ENCODE measurements at places on chromosomes 2 and 18.
A peak's percentile ranks its signal among the peaks of the same experiment; 100 is the strongest.

DNA sequence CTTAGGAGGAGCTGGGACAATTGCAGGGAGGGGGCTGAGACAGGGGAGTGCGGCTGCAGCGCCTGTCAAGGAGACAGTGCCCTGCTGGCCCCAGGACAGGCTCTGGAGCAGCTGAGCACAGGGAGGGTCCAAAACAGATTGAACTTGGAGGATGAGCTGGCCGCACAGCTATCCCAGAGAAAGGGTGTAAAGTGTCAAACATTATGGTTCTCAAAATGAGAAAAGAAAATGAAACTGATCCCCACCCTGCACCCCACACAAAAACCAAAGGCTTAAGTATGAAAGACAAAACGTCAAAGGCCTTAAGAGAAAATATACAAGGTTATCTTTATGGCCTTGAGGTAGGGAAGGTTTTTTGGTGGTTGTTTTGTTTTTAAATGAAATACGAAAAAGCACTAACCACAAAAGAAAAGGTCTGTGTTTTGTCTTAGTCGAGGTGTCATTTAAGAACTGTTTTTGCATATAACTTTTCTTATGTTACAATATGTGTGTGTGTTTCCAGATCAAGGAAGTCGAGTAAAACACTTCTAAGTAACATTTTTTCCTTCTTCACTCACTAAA lies 111.8 kb downstream of the HDAC4 start:
- no peak for DNase-seq

- no peak for DNase-seq
These were observed 159.3 kb upstream of the SALL3 start for GRCh38 chr18:78820161-78820834.

DNA sequence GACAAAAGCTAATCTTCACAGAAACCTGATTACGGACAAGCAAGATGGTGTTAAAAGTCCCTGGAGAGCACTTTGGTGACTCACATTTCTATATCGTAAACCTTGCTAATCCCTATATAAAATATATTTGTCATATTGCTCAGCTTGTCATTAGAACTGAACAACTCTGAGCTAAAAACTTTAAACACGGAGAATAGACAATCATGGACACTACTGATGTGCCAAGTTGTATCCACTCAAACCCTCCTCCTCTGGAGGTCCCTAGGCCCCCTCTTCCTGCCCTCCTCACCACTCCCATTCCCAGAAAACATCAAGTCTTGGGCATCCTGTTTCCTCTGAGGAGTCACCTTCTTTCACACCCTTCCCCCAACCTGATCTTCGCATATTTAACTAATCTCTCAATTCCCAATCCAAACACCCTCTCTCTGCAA lies 138.7 kb upstream of the PID1 start:
- DNase-seq = peak; percentile 63

DNA sequence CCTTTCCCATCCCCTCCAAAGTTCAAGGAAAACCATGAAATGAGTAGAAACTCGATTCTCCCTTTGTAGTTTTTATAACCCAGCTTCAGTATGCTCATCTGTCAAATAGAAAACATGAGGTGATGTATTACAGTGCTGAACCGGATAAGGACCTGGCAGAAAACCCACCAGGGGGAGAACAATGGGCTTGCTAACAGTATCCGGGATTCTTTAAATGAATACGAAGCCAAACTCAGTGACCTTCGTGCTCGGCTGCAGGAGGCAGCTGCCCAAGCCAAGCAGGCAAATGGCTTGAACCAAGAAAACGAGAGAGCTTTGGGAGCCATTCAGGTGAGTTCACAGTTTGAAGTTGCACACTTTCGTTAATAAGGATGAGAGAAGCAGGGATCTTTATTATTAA lies 113.6 kb upstream of the TTC39C start:
- no peak for DNase-seq

- DNase-seq = no peak
These were observed 74.2 kb upstream of the CELF4 start for GRCh38 chr18:37639846-37640245.

- peak; percentile 38 for DNase-seq
These were observed 2.4 kb downstream of the SPRED2 start for GRCh38 chr2:65429786-65430602.

DNA sequence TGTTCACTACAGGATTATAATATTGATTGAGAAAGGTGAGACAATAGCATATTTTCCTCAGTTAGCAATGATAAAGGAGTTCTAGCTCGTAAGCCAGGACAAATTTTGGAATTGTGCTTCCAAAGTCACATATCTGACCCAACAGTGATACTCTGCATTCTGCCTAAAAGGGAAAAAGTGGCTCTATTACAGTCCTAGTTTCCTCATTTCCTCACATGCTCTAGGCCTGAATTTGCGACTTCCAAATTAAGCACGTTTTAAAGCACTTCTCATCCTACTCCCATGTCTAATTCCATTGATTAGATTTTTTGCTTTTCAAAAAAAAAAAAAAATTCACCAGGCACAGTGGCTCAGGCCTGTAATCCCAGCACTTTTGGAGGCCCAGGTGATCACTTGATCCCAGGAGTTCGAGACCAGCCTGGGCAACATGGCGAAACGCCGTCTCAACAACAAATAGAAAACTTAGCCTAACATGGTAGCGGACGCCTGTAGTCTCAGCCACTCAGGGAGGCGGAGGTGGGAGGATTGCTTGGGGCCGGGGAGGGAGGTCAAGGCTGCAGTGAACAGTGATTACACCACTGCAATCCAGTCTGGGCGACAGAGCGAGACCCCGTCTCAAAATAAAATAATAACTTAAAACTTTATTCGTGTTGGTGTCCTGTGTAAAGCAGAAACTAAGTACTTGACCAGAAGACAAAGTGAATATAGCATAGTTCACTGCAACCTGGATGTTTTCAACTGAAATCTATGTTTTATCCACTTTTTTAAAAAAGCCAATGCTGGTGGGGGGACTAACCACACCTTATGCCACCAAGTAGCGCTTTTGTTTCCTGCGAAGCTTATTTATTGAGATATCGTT lies 1.5 kb downstream of the ESCO1 start:
- DNase-seq = peak; percentile 33

All from PC-3 (cell line).